ENCODE measurements at places on chromosomes 12 and 14. TPM values are rescaled to one million over a fixed set of nuclear protein-coding genes. Genes with fewer than 3 reads are reported as not detected.

DNA sequence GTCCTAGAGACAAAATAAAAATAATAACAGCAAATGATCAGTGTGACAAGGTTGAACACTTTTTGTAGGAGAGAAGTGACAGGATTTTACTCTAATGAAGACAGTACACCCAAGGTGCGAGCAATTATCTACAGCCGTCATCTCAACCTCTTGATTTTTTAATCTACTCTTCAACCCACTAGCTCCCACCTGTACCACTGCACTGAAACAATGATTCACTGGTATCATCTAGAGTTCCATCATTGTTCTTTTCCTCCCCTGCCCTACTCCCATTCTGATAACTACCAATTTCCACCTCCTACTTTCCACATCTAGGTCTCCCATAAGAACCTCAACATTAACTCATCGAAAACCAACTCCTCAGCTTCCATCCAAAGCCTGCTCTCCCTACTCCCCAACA, 99.8 kb downstream of the PPP2R5E start:
- no peak overlapping the region for H3K4me3 ChIP-seq
- peaks cover 6% of the 10 kb centered on the region for H3K4me1 ChIP-seq
- H3K27me3 ChIP-seq, result no peaks in the 10 kb centered on the region
- no peak overlapping the region for H3K27ac ChIP-seq
- DNase-seq, result no peak

The NANOG gene
- under 0.01 TPM for total RNA-seq

DNA sequence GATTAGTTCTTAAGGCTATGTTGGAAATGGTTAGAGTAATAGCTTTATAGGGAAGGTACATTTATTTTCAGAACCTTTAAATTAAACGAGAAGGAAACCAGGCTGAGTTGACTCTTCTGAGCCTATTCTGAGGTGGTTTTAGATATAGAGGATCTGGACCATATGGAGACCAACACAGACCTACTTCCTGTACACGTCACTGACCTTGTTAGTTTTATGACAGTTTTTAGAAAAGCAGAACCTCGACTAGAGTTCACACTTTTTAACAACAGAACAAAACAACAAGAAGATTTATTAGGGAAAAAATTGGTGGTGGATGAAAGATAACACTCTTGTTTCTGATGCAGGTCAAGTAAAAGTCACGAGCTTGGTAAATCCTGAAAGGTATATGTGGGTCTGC, 107.1 kb downstream of the NPAS3 start:
- no peaks in the 10 kb centered on the region for H3K4me1 ChIP-seq
- no peaks in the 10 kb centered on the region for H3K36me3 ChIP-seq
- no peak overlapping the region for H3K27ac ChIP-seq
- no peak for DNase-seq
- H3K4me3 ChIP-seq, result no peak overlapping the region

The ATP5F1B gene
- total RNA-seq, result 308 TPM

DNA sequence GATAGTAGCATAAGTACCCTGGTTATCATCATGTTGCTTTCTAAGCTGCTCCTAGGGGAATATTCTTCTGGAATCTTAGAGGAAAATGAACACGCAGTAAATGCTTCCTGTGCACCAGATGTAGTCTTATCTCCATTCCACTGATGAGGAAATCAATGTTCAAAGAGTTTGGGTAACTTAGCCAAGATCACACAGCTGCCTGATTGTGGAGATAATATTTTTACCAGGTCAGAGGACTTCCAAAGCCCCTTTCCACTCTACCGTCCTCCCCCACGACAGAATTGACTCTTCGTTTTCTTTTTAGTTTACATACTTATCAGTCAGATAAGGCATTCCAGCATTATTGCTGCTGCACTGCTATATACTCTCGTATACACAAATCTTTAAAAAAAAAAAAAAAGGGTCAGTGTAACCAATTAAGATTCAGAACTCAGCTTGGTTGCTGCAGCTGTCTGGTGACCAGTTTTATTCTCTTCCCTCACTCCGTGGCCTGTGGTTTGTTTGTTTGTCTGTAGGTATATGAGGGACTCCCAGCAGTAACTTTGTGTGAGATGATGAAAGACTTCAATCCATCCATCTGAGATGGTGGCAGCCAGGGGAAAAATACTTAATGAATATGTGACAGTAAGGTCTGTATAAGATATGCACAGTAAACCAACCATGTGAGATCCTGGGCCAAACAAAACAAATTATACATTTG, 110.5 kb downstream of the TGFB3 start:
- no peaks in the 10 kb centered on the region for H3K27me3 ChIP-seq
- no peaks in the 10 kb centered on the region for H3K36me3 ChIP-seq
- H3K4me1 ChIP-seq, result peaks cover 39% of the 10 kb centered on the region
- H3K27ac ChIP-seq, result no peak overlapping the region

The WNT1 gene
- not detected for total RNA-seq

The KCNA1 gene
- total RNA-seq, result not detected

The RHEBL1 gene
- total RNA-seq, result 0.72 TPM

DNA sequence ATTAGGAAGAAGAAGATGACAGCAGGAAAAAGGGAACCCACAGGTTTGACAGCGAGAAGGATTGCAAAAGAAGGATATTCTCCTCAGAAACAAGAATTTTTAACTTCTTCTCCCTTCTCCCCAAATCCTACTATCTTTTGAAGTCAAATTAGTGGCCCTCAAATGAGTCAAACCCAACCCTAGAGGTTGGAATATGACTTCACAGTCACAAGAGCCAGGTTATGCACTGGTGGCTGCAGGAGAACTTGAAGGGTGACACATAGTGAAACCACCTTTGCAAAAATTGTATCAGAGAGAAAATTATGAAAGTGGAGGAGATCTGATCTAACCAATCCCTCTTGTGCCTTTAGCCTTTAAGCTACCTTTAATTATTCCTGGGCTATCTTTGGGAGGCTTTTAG, 386.2 kb upstream of the CCDC196 start:
- H3K36me3 ChIP-seq, result no peaks in the 10 kb centered on the region
- no peak overlapping the region for H3K27ac ChIP-seq
- no peak overlapping the region for H3K4me3 ChIP-seq
- no peaks in the 10 kb centered on the region for H3K4me1 ChIP-seq

The CYP46A1 gene
- 0.59 TPM for total RNA-seq

GRCh38 chr14:50964683-50965390, 20.6 kb upstream of the PYGL start:
- H3K27ac ChIP-seq, result peak overlapping the region; percentile 30
- peaks cover 41% of the 10 kb centered on the region for H3K4me1 ChIP-seq
- no peak overlapping the region for H3K4me3 ChIP-seq
- no peaks in the 10 kb centered on the region for H3K36me3 ChIP-seq
- H3K27me3 ChIP-seq, result no peaks in the 10 kb centered on the region
- DNase-seq, result peak; percentile 93

DNA sequence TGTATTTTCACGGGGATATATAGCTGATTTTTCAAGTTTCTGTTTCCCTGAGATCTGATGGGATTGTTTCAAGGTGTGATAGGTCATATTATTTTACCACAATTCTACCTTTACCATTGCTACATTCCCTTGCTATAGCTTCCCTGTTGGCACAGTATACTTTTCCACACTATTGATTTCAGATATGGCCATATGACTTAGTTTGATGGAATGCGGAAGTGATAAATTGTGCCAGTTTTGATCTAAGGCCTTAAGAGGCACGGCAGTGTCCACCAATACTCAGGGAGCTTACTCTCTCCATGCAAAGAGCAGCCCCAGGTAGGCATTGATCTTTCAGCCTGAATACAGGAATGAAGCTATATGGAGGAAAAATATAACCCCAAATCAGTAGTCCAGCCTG, 315.7 kb downstream of the SLC16A7 start:
- no peak overlapping the region for H3K27ac ChIP-seq
- no peak for DNase-seq
- H3K27me3 ChIP-seq, result no peaks in the 10 kb centered on the region
- H3K4me3 ChIP-seq, result no peak overlapping the region

DNA sequence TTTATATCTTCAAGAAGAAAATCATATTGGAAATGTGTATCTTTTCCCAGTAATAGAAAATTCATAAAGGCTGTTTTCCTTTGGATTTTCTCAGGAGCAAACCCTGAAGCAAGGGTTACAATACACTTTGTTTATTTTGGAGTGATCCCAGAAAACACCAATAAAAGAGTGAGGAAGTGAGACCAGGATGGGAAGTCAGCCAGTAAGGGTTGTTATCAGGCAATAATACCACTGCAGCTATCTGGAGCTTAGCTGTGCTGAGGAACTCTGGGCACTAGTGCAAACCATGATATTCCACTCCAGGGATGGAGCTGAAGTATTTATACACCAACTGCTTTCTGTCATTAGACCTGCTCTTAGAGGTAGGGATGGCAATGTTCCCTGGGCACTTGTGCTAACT, 1002.3 kb downstream of the FLRT2 start:
- no peaks in the 10 kb centered on the region for H3K36me3 ChIP-seq
- no peak overlapping the region for H3K27ac ChIP-seq
- H3K4me3 ChIP-seq, result no peak overlapping the region
- no peaks in the 10 kb centered on the region for H3K4me1 ChIP-seq
- no peak for DNase-seq

DNA sequence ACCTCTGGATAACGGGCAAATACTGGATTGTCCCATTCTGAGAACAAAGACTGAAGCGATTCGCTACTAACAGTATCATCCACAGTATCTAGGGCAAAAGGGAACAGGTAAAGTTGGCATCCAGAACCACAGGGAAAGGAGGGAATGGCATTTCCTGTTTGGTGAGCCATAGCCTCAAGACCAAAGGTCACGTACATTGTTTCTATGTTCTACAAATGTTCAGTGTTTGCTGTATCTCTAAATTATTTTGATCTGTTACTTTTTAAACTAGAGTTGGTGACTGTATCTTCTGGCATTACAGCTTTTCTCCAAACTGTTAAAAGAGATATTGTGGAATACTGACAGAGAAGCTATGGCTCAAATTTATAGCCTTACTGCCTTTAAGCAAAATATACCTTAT, 9.7 kb downstream of the MLH3 start:
- no peak for DNase-seq
- H3K27ac ChIP-seq, result no peak overlapping the region
- no peak overlapping the region for H3K4me3 ChIP-seq
- H3K27me3 ChIP-seq, result no peaks in the 10 kb centered on the region
- peaks cover 12% of the 10 kb centered on the region for H3K4me1 ChIP-seq

- no peaks in the 10 kb centered on the region for H3K4me1 ChIP-seq
- no peaks in the 10 kb centered on the region for H3K36me3 ChIP-seq
- no peak for DNase-seq
- H3K27me3 ChIP-seq, result no peaks in the 10 kb centered on the region
- H3K4me3 ChIP-seq, result no peak overlapping the region
- no peak overlapping the region for H3K27ac ChIP-seq
Measured at GRCh38 chr12:70052931-70053497, 190.2 kb upstream of the CNOT2 start.

- H3K4me3 ChIP-seq, result no peak overlapping the region
- H3K4me1 ChIP-seq, result peaks cover 3% of the 10 kb centered on the region
- H3K36me3 ChIP-seq, result no peaks in the 10 kb centered on the region
- H3K27ac ChIP-seq, result no peak overlapping the region
Measured at GRCh38 chr12:70002097-70002911, 177.3 kb downstream of the MYRFL start.
